EH (cell line): ENCODE measurements at places on chromosomes 3 and 15.

- DNase-seq = no peak
These were observed 740.4 kb upstream of the CFAP20DC start for GRCh38 chr3:59790241-59790640.

DNA sequence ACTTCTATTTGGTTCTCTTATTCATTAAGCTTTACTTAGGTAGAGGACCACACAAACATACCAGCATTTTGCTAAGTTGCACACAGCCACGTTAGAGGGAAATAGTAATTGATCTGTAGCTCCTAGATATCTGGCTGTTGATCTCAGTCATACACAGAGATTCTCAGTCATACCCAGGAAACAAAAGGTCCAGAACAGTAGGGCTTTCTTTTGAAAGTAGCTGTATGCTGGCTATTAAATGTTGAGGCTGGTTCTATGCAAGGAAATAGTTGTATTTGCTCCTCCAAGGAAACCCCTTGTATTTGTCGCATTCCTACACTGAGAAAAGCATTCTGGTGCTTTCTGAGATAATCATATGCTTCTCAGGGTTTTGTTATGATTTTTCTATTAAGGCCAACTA is 523.8 kb downstream of the SOX2 start:
- DNase-seq = no peak

DNA sequence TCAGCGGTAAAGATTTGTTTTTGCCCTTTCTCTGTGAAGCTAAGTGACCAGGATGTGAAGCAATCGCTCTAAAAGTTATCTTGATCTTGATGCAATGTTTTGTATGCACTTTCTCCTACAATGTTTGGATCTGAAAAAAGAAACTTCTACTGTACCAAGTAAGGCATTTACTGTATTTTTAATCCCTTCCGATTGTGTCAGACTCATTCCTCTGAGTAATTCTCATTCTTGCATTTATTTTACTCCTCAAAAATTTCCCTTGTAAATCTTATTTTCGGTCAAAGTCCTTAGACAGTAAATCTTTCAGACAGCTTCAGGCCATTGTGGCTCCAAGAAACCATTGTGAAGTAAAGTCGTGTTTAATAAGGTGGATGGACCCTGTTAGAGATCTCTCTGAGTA is 141.9 kb downstream of the TP63 start:
- DNase-seq = peak; percentile 84

DNA sequence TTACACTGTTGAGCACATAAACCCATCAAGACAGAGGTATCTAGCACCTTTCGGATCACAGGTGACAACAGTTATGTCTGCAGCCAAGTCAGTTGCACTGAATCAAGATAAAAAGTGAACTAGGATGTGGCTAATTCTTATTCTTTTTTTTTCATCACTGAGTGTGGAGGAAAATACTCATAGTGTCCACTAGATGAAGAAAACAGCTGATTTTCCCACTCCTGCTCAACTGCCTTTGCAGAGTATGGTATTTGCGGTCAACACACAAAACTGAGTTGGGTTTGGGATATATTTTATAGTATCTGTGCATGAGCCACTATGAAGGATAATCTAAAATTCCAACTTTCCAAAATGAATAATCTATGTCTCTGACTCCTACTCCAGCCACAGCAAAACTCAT is 32.5 kb downstream of the IL17RD start:
- no peak for DNase-seq

DNA sequence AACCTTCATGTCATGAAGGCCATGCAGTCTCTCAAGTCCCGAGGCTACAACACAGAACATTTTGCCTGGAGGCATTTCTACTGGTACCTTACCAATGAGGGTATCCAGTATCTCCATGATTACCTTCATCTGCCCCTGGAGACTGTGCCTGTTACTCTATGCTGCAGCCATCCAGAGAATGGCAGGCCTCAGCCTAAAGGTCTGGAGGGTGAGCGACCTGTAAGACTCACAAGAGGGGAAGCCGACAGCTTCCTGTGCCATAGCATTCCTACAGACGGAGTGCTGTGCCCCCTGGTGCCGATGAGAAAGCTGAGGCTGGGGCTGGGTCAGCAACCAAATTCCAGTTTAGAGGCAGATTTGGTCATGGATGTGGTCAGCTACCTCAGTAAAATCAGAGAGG is 51.3 kb upstream of the CADPS start:
- no peak for DNase-seq

DNA sequence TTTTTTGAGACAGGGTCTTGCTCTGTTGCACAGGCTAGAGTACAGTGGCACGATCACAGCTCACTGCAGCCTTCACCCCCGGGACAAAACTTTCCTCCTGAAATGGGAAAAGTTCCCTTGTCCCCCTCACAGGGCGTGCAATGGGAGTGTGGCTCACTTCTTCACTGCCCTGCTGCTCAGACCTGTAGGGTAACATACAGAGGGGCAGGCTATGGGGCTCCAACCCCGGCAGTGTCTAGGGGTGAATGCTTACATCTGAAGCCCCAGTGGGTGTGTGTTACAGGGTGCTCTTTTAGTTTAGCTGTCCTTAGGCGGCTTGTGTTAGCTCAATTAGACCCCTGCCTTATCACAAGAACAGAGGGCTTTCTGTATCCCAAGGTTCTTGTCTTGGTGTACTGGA is 157.3 kb downstream of the RBPMS2 start:
- DNase-seq = no peak

DNA sequence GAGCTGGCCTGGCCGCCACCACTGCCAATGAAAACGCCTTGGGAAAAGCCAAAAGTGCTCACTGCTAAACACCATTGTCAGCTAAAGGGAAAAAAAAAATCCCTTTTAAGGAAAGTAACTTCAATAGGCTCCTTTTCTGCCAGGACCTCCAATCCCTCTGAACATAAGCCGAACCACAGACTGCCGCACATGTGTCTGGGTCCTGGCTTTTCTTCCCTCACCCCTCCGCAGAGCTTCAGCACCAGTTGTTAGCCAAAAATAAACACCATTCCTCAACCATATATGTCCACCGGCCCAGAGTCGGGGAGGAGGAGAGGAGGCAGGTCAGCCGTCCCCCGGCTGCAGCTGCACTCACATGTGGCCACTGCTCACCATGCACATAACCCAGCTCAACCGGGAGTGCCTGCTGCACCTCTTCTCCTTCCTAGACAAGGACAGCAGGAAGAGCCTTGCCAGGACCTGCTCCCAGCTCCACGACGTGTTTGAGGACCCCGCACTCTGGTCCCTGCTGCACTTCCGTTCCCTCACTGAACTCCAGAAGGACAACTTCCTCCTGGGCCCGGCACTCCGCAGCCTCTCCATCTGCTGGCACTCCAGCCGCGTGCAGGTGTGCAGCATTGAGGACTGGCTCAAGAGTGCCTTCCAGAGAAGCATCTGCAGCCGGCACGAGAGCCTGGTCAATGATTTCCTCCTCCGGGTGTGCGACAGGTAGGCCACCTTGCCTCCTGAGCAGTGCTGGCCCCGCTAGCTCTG is at the start of gene FBXL22:
TSS of gene FBXL22 (plus strand) at position 350 of the 753 bp plus-strand sequence. CDS start at position 356, 6 bp downstream.
- DNase-seq = peak; percentile 80

DNA sequence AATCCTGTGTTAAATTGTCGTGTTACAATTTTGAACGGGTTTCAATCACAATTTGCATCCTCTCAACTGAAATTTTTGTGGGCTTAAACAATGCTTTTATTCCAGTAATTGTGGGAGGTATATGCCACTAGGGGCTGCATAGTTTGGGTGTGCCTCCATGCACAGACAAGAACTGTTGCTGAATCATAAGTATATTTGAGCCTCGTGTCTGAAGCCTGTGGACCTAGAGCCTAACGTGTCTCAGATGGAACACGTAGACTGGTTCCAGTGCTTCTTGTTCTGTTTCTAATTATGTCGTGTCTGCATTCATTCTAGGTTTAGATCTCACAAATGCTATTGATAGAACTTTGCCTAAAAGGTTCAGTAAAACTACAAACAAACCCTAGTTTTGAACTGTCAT is 363.4 kb downstream of the RBMS3 start:
- no peak for DNase-seq

GRCh38 chr3:128801779-128802380 is 75.9 kb downstream of the RAB7A start:
- no peak for DNase-seq

DNA sequence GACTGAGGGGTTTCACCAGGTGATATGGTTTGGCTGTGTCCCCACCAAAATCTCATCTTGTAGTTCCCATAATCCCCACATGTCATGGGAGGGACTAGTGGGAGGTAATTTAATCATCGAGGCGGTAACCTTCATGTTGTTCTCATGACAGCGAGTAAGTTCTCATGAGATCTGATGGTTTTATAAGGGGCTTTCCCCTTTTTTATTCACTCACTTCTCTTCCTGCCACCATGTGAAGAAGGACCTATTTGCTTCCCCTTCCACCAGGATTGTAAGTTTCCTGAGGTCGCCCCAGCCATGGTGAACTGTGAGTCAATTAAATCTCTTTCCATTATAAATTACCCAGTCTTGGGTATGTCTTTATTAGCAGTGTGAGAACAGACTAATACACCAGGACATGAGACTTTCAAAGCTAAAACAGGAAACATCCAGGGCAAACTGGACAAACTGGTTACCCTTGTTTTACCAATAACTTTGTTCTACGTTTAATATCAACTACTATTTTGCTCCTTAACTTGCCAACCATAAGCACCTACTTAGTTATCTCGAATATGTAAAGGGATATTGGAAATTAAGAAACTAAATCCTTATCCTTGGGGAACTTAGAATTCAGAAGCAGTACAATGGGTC is 98.2 kb downstream of the MYH15 start:
- DNase-seq = no peak

GRCh38 chr3:158158969-158159368 is 49.1 kb downstream of the RSRC1 start:
- DNase-seq = no peak

GRCh38 chr15:49720261-49720660 is 99.4 kb downstream of the DTWD1 start:
- DNase-seq = no peak

DNA sequence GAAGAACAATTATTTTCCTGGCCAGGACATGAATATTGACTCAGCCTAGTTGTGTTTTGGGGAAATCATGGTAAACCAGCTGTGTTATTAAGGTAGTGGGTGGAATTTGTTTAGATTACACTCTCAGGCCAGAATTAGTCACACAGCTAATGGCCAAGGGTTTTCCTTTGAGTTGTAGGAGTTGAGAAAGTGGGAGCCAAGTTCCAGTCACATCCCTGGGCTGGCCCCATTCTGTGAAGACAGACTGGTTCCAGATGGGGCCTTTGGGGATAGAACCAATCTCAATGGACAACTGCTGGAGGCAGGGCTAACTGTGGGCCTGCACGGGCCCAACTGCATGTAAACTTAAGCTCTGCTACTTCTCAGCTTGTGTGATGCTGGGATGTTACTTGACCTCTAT is 1.4 kb upstream of the RASL12 start:
- peak; percentile 82 for DNase-seq

- DNase-seq = no peak
These were observed 18.8 kb downstream of the ACAN start for GRCh38 chr15:88821993-88822392.
